ENCODE measurements at places on chromosomes 3 and 15.

DNA sequence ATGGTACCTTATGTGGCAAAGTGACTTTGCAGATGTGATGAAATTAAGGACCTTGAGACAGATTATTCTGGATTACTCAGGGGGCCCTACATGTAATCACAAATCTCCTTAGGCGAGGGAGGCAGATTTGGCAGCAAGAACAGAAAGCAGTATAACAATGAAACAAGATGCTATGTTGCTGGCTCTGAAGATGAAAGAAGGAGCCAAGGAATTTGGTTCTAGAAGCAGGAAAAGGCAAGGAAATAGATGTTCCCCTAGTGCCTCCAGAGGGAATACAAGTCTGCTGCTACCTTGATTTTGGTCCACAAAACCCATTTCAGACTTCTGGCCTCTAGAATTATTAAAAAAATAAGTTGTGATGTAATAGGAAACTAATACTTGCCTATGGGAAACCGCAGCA lies 64.5 kb downstream of the PIK3R4 start:
- DNase-seq, result no peak

GRCh38 chr3:32340039-32340438 lies 51.6 kb upstream of the CMTM7 start:
- no peak for DNase-seq

GRCh38 chr3:4045756-4046155 lies 246.5 kb downstream of the LRRN1 start:
- no peak for DNase-seq

DNA sequence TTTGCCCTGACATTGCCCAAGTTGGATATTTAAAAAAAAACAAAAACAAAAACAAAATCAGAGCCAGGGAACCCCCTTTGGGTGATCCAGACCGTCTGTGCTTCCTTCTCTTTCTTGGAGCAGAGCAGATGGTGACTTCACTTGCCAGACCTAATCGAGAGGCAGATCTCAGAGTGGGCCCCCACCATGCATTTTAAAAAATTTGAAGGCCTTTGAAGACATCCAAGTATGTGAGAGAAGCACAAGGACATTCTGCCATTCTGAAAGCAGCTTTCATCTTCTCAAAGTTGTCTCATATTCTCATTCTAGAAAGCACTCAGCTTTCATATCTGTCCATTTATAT lies 93.3 kb downstream of the SV2B start:
- DNase-seq, result no peak

GRCh38 chr3:16177962-16178627 lies 3.6 kb downstream of the GALNT15 start:
- DNase-seq, result no peak

GRCh38 chr3:114528517-114528916 lies 234.7 kb downstream of the TIGIT start:
- DNase-seq, result no peak

GRCh38 chr3:52444860-52445793 lies at the start of gene SEMA3G:
Gene SEMA3G (minus strand): TSS chr3:52445103. CDS start chr3:52445027, 76 bp downstream.
- no peak for DNase-seq

- DNase-seq, result no peak
Measured at GRCh38 chr3:39808467-39809180, 785 bp upstream of the MYRIP start.

- no peak for DNase-seq
Measured at GRCh38 chr3:31985831-31986230, 4.3 kb downstream of the ZNF860 start.

- no peak for DNase-seq
Measured at GRCh38 chr15:95468820-95469219, 861.7 kb upstream of the NR2F2 start.

DNA sequence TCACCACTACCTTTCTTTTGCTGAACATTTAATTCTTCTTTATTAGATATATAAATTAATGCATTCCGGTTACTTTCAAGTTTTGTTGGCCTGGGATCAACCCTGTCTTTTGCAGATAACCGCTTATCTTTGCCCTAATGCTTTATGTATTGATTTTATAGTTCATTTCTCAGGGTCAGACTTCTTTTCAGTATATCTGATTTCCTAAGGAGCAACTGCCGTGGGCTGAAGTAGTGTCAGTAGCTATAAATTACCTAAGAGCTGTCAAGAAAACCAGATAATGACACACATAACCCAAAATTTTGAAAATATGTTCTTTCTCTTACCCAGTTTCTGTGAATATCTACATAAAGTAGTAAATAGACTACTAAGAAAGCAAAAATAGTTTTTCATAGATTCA lies 38.0 kb downstream of the COL6A5 start:
- no peak for DNase-seq

- no peak for DNase-seq
Measured at GRCh38 chr3:45546716-45547701, 47.5 kb upstream of the LIMD1 start.

DNA sequence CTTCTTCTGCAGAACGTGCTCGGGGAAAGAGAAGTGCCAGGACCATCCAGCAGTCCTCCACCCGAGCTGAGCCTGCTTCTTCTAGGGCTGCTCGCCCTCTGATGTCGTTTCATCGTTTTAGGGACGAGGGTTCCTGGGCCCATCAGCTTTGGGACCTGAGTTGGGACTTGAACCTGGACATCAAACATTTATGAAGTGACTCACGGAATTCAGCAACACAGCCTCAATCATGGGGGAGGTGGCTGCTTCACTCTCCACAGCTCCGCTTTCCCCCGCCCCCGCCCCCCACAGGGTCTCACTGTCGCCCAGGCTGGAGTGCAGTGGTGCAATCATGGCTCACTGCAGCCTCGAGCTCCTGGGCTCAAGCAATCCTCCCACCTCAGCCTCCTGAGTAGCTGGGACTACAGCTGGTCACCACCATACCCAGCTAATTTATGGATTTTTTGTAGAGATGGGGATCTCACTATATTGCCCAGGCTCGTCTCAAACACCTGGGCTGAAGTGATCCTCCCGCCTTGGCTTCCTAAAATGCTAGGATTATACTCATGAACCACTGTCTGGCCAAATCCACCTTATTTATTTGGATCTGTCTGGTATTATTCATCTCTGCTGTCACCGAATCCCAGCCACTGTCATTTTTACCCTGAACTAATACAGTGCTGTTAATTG lies 725 bp upstream of the SCAMP2 start:
- no peak for DNase-seq

DNA sequence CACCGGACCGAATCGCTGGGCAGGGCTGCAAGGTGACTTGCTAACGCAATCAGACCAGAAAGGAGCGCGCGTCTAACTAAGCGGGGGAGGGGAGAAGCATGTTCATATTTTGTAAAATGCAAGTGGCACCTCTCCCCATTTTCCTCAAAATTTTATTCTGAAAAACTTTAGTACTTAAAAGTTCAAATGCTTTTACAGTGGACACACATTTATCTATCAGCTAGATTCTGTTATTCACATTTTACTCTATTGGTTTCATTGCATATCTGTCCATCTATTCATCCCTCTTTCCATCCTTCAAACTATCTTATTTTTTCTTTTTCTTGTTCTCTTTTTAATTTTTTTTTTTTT lies 46.1 kb upstream of the KLHL25 start:
- DNase-seq, result no peak

DNA sequence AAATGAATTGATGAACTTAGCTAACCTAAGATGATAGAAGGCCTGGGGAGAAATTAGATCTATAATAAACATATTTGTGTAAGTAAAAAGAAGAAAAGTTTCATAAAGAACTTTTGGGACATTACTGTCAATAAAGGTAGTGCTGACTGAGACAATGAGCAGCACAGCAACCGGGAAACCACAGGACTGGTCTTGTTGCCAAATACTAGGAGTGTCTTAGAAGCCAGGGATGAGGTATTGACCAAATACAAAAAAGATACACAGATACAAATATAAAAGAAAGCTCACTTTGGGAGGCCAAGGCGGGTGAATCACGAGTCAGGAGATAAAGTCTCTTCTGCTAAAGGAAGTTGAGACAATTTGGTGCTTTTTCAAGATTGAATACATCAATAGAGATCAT lies 362.4 kb upstream of the ZNF385D start:
- no peak for DNase-seq

GRCh38 chr3:174949523-174949922 lies 90.4 kb downstream of the NAALADL2 start:
- DNase-seq, result no peak

- no peak for DNase-seq
Measured at GRCh38 chr3:44114142-44114541, 127.5 kb upstream of the TOPAZ1 start.

- no peak for DNase-seq
Measured at GRCh38 chr15:92095693-92096092, 242.2 kb downstream of the SLCO3A1 start.

DNA sequence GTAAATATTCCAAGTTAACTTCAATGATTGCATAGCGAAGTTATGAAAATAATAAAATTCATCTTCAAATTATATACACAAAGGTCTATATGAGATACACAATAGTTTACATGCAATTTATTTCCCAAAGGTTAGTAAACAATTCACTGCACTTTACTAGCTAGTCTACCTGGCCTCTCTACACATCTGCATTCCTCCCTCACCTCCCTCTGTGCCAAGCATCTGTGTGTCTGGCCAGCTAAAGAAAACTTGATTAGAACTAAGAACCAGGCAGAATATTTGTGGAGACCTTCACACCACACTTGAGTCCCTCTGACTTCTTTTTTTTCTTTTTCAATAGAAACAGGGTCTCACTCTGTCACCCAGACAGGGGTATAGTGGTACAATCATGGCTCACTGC lies 61.4 kb downstream of the LRRFIP2 start:
- no peak for DNase-seq

- no peak for DNase-seq
Measured at GRCh38 chr3:31465999-31466398, 66.7 kb upstream of the STT3B start.

GRCh38 chr3:119376758-119377157 lies 82.6 kb downstream of the ARHGAP31 start:
- DNase-seq, result no peak

DNA sequence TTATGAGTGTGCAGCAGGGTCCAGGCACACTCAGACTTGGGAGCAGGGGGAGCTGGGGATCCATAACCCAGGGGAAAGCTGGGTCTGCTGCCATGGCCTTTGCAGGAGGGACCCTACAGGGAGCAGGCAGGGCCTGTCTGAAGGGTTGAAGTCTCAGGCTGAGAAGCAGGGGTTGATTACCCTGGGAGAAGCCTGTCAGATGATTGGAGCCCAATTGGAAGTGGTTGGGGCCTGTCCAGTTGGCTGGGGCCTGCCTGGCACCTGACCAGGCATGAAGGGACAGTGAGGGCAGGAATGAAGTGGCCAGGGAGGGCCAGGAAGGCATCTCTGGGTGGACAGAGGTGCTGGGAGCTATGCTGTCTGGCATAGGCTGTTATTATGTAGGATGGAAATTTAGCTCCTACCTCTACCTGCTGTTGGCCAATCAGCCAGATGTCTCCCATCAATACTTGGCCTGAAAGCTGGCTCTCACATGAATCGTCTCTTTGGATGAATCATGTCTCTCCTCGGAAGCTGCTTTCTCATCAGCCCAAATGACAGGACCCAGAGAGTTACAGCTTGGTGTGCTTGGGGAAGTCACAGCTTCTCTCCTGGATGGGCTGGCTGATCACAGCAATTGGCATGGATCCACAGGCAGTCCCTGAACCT lies 27.4 kb upstream of the SLCO2A1 start:
- DNase-seq, result no peak

DNA sequence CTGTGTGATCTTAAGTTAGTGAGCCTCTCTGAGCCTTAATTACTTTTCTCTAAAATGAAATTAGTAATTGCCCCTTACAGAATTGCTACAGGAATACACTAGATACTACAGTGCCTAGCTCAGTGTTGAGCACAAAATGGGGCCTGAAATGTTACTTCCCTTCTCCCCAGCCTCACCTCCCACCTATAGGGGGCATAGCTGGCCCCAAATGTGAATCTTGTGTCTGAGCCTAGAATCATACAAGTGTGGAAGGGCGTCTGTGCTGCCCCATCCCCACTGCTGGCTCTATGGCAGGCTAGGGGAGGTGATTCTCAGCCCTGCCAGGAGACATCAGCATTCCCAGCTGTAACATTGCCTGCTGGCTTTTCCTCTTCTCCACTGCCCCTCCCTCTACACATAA lies 42.7 kb downstream of the IFT122 start:
- DNase-seq, result no peak

DNA sequence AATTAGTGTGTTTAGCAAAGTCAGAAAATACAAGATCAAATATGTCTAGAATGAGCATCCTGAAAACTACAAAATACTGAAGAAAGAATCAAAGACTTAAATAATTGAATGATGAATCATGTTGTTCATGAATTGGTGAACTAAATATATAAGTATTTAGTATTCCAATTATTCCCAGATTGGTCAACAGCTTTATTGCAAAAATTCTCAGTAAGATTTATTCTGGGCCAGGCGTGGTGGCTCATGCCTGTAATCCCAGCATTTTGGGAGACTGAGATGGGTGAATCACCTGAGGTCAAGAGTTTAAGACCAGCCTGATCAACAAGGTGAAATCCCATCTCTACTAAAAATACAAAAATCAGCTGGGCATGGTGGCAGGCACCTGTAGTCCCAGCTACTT lies 250.0 kb upstream of the NECTIN3 start:
- no peak for DNase-seq

- no peak for DNase-seq
Measured at GRCh38 chr3:37745076-37745475, 116.6 kb upstream of the CTDSPL start.

GRCh38 chr3:168709073-168709472 lies 613.3 kb upstream of the GOLIM4 start:
- no peak for DNase-seq

DNA sequence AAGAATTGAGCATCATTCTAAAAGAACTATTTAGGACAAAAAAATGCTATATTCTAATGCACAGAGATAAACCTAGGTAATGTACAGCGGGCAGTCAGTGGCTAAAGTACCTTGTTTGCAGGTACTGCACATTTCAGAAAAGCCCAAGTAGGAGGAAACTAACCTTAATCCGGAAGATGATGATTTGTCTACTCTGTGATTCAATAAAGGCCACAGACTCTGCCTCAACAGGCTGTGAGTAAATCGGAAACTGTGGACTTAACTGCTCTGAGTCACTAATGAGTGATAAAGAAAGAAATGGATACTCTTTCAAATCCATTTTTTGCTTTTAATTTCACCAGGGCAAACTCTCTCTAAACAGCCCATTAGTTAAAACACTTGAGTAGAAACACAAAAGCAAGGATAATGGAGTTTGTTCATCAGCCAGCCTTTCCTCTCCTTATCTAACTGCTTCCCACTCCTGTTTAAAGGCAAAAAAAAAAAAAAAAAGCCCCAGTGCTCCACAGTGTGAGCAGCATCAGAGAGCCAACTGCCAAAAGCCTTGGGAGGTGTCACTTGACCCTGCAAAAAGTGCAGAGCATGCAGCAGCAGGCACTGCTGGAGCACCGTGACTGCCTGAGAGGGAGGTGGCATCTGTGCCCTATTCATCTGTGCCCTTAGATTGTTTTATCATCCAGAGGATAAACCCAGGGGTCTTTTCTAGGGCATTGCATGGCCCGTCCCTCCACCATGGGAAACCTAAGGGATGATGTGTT lies 187.7 kb downstream of the SATB1 start:
- no peak for DNase-seq

- no peak for DNase-seq
Measured at GRCh38 chr3:189766416-189766815, 135.2 kb downstream of the TP63 start.

All from cortex of kidney (tissue), 1 donor.